ENCODE measurements at places on chromosomes 3 and 15.

- DNase-seq = no peak
Observed at GRCh38 chr15:88193415-88193814, 63.1 kb downstream of the NTRK3 start.

DNA sequence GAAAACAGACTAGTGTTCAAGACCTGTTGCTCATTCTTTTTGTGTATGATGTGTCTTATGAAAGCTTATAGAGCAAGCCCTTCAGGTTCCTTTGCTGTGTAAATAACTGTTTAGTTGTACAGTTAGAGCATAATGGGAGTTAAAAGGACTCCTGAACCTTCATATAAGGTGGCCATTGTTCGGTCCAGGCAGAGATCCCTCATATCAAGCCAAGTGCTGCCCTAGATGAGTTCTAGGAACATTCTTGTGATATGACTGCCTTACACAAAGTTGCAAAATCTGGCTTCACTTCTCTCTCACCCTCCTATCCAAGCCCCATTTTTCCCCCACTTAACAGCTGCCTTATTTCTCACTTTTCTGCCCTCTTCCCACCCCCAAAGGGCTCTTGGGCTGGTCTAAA is 26.9 kb downstream of the GYG1 start:
- DNase-seq = no peak

- no peak for DNase-seq
Observed at GRCh38 chr15:89628806-89629715, 26.2 kb downstream of the KIF7 start.

DNA sequence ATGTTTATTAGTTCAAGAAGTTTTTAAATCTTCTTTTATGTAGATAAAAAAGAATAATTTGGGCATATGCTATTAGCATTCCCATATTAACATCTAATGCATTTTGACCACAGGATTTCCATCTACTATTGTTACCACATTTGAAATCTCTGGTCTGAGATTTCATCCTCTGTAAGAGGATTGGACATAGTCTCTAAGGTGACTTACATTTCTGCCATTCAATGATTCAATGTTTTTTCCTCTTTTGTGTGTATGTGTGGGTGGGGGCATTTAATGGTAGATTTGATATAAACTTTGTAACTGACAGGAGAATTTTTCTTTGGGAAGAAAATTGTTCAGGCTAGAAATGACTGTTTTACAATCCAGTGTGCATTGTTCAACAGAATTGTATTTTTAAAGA is 307.3 kb upstream of the RBMS3 start:
- DNase-seq = no peak

- DNase-seq = no peak
Observed at GRCh38 chr15:65841121-65841930, 28.0 kb upstream of the RAB11A start.

DNA sequence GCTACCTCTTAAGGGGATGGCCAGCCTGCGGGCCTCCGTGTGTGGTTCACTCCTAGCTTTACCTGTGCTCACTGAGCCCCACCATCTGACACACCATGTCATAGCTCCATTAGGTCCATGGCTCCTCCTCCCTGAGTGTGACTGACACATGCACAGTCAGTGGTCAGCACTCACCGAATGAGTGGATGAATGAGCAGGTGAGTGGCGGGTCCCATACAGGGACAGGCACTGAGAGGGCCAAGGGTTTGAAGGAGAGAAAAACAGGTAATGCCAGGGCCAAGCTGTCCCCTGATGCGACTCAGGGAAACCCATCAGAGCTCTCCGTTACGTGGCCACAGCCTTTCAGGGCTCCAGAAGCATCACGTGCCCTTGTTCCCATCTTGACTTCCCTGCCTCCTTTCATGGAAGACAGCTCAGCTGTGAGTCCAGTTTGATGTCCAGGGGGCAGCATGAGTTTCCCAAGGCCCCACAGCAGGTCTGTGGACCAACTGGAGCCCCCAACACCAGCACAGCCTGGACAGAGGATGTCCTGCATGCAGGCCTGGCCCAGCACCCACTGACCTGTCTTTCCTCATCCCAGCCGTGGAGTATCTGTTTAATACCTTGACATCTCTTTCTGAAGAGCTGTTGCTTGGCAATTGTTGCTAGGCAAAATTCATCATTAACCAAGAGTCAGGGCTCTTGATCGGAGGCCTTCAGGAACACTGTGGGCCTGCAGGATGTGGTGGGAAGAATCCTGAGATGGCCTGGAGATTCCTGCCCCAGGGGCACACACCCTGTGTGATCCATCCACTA is 84.4 kb downstream of the PLXNA1 start:
- no peak for DNase-seq

DNA sequence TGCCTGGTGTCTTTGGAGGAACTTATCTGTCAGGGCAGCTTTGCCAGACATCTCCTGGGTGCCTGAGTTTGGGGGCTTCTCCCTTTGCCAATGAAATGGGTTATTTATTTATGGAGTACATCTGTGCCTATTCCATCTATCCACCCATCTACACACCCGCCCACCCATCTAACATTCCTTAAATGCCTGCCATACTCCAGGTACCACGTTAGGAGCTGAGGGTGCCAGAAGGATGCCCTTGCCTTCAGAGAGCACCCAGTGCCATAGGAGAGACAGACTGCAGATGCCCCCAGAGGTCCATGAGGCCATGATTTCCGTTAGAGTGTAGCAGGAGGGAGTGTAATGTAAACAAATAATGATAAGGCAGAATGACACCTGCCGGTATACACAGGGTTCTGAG is 21.8 kb upstream of the KIF23 start:
- DNase-seq = no peak

GRCh38 chr3:89098964-89099585 is 8.3 kb upstream of the EPHA3 start:
- peak; percentile 63 for DNase-seq

DNA sequence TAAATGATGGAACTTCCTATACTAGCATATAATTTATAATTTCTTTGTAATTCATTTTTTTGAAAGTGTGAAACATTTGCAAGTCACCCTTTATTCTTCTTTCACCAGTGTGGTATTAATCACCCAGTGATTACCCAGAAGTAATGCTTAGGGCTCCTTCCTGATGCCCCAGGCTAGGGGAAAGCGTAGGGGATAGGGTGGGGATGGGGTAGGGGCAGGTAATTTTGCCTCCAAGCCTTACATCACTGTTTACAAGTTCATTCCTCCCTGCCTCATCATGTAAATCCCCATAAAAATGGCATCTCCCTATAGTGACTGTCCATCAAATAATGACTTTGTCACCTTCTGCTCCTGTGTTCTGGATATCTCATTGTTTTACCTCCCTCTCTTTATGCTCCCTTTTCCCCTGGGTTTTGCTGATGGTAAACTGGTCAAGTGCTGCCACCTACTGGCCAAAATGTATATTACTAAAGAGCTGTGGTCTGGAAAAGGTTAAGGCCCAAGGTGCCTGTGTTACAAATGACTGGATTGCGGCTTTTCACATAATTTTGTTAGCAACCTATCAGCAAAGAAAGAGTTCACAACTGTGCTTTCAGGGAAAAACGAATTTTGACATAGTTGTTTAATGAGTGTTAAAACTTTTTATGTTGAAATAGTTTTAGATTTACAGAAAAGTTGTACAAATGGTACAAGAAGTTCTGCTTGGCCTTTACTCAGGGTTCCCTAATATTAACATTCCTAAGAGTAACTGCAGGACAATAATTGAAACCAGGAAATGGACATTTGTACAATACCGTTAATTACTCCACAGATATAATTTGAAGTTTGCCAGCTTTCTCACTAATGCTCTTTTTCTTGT is 54.7 kb downstream of the ONECUT1 start:
- DNase-seq = peak; percentile 86

DNA sequence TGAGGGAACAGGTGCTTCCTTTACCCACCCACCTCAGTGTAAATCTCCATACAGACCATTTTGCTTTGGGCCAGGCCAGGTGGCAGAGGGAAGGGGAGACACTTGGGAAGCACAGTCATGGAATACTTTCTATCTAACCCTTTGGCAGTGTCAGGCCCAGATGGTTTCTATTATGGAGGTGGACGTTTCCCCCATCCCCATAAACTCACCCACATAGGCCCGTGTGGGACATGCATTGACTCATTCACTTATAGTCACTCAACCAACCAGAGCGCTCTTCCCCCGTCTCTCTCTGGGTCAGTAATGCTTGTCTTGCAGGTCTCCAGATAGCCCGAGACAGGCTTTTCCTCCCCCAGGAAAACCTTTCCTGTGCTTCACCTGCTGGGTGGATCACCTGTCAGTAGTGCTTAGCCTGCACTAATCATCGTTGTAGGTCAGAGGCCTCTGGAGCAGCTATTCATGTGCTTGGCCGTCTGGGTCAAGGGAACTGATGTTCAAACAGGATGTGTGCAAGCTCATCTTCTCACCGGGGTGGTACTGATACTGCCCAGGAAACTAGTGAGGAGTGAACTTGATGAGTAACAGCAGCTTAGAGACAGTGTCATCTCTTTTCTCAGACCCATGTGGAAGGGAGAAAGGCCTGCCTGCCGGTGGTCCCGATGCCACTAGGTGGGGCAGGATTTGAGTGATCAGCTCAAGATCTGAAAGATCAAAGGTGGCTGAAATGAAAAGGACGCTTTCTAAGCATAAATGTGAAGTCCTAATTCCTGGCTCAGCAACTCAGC is 67.1 kb downstream of the CEMIP start:
- DNase-seq = no peak

DNA sequence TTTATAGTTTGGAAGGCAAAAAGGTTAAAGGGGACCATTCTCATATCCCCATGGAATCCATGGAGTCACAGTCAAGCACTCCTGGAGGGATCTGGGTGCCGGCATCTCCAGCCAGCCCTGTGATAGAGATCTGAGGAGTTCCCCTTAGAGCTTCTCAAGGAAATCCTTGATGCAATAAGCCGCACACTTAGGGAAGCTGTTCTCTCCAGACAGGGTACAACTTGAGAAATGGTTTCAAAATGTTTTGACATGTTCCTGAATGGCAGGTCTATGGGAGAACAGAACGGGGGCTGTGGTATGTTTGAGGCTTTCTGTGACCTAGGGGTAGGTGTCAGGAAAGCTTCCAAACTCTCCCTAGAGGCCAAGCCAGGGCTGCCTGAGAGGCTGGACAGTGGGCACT is 292.9 kb downstream of the TLE3 start:
- no peak for DNase-seq

GRCh38 chr3:30400926-30401325 is 205.5 kb upstream of the TGFBR2 start:
- no peak for DNase-seq

- no peak for DNase-seq
Observed at GRCh38 chr15:29454506-29454905, 184.9 kb upstream of the NSMCE3 start.

DNA sequence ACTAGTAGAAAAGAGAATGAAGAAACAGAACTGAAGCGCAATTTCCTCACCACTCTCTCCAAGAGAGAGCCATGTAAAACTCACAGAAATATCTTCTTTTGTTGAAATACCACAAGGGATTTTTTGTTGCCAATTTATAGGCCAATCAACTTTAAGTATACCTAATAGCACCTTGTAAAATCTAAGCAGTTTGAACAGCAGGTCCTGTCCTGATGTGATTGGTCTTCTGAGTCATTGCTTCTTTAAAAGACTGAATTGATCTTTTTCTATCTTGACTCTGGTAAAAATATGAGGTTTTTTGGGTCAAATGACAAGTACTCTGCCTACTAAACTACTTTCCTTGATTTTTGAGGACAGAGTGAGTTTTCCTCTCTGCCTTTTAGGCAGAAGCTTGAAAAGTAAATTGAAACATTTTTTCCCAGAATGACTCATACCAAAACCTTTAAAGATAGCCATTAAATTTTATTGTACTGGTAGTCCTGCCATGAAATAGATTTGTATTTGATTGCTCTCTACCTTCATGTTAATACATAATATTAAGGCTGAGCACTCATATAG is 343.9 kb upstream of the CBLB start:
- DNase-seq = no peak

- DNase-seq = peak; percentile 74
Observed at GRCh38 chr3:167733961-167734497, 663 bp downstream of the PDCD10 start.

DNA sequence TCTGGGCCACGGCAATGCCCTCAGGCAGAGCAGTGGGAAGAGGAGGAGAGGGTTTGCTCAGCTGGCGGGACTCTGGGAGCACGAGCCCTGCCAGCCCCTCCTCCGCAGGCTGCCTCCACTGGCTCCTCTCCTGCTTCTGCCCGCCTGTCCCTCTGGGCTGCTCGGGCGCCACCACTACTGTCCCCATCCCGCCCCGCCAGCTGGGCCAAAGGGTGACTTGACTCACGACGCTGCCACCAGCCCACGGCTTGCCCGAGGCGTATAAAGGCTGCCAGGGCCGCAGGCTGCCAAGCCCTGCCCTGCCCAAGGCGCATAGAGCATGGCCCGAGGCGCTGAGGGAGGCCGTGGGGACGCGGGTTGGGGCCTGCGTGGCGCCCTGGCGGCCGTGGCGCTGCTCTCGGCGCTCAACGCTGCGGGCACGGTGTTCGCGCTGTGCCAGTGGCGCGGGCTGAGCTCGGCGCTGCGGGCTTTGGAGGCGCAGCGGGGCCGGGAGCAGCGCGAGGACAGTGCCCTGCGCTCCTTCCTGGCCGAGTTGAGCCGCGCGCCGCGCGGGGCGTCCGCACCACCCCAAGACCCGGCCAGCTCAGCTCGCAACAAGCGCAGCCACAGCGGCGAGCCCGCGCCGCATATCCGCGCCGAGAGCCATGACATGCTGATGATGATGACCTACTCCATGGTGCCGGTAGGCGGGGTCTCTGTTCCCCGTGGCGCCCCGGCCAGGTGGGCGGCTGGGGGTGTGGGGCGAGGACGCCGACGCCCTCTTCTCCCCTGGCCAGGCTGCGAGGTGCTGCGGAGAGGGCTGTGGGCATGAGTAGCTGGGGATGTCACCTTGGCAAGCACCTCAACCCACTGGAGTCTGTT is at the start of gene GLDN:
Gene GLDN (plus strand): TSS at position 290 of the 861 bp plus-strand sequence. CDS start 30 bp downstream, at position 320.
- no peak for DNase-seq

GRCh38 chr3:55951388-55951787 is 464.3 kb upstream of the WNT5A start:
- DNase-seq = no peak

- peak; percentile 8 for DNase-seq
Observed at GRCh38 chr15:94297558-94297957, 66.2 kb downstream of the MCTP2 start.

GRCh38 chr3:131323792-131324191 is 57.8 kb upstream of the NUDT16 start:
- no peak for DNase-seq

DNA sequence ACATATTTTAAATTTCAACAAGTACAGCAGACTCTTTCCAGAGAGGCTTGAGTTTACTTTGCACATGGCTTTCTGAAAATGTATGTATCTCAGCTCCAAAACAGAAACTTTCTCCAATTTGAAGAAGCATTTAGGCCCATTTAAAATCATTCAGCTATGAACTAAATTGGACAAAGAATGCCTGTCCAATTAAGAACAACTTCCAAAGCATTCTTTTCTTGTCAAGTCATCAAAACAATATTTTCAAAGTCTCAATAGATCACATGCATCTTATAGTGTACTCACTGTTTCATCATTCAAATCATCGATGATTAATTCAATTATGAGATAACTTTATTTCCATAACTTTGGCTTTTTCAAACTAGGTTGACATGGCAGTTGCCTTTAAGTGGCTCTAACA is 95.2 kb downstream of the KBTBD8 start:
- DNase-seq = no peak

DNA sequence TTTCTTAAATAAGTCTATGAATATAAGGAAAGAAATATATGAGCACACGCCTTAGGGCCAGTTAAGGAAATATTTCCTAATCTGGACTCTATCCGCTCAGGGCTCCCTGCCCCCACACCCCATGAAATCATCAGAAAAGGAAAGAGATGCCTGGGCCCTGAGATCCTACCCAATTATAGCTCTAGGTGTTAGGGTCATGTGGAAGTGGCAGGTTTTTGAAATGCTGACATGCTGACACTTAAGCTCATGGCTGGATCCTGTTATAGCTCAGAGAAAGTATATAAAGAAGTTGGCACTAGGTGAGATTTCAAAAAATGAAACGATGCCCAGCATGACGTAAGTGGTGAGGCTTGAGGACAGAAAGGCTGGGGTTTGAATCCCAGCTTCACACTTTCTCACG is 43.5 kb upstream of the AKAP13 start:
- no peak for DNase-seq

All from erythroblast (primary cell).